ENCODE measurements at places on chromosomes 13 and 19.

DNA sequence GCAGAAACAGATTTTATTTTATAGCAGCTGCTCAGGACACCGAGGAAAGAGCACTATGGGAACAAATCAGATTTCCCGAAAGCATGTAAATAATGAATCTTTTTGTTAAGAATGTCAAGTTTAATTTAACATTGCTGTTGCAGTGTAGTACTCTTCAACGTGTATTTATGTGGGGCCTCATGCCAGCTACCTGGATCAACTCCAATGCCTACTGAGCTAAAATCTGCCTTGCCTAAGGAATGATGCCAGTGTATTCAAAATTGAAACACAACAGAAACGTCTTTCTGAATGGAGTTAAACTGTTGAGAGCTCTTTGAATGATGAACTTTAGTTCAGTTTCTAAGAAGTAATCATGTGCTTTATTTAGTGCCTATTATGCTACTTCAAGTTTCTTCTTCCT, 1379.8 kb upstream of the ATXN8OS start:
- no peak for DNase-seq

DNA sequence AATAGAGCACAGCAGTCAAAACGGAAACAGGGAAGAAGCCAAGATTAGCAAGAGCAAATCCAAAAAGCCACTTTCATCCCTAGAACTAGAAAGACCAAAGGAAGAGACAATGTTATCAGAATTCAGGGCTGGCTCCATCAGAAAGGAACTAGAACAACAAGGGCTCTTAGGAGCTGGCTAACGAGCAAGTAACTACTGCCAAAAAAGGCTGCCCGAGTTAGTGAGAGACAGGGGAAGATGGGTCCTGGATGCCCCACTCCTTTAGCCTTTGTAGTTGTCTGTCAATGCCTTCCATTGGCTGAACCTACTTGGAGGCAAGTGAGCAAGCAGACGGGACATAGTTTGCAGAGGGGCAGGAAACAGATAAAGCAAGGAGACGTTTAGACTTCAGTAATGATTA, 240.4 kb downstream of the KLF12 start:
- DNase-seq, result no peak

- DNase-seq, result no peak
Observed at GRCh38 chr13:27793507-27794367, 1.5 kb downstream of the GSX1 start.

DNA sequence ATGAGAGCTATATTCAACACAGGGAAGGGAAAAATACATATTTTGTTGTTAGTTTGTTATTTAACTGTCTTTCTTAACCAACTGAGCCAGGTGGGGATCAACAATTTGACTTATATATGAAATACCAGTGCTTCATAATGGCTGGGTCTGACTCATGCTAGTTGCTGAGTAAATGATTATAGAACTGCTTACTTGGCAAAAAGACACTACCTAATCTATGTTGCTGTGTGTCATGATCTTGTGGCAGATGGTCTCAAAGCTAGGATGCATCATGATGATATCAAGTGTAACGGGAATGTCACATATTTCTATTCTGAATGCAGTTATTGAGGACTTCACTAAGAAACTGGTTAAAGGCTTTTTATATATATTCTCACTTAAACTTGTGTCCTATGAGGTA, 727.4 kb upstream of the SLITRK1 start:
- peak; percentile 90 for DNase-seq

DNA sequence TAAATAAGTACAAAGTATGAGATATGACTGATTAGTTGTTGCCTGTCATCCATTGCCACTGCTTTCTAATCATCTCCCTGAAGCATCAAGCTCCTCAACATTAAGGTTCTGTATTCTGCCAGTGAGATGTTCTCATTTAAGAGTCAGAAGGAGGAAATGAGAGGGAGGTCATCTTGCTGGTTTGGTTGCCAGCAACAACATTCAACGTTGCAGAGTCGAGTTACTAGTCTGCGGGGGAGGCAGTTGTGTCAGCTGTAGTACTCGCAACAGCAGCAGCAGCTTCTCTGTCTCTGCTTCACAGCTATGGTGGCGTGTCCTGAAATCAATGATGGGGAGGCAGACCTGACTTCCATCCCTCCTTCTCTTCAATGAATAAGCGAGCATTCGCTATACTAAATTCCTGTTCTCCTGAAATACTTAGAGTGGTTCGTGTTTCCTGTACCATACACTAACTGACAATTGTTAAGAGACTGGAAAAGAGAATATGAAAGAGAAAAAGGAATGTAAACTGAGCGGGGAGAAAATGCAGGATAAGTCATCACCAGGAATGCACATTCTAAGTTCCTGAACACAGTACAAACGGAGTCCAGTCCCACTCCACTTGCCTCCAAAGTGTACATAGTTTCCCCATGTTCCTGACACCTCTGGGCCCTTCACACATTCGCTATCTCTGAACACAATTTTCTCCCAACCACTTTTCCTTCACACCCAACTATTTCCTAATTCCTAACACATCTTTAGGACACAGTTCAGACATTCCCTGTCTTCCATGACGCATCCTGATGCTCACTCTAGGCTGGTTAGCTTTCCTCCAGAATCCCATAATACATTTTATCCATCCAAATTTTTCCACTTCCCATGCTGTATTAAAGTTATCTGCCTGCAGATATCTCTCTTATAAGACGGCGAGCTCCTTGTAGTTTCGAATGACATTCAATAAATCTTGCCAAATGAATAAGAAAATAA, 263.0 kb downstream of the KLF12 start:
- DNase-seq, result peak; percentile 20
